CD4-positive, alpha-beta T cell treated with Interleukin-1 beta for 1 hour (primary cell): ENCODE measurements at places on chromosomes 5 and 9.

GRCh38 chr5:149888280-149888679 lies 56.3 kb downstream of the PDE6A start:
- no peak for DNase-seq

GRCh38 chr5:11128021-11128420 lies 367.0 kb upstream of the DAP start:
- no peak for DNase-seq

- DNase-seq: no peak
Measured at GRCh38 chr5:126354858-126355731, 68.1 kb upstream of the GRAMD2B start.

GRCh38 chr5:40141896-40142295 lies 537.8 kb upstream of the PTGER4 start:
- DNase-seq: no peak

- no peak for DNase-seq
Measured at GRCh38 chr5:157059093-157059539, at the start of gene HAVCR1. HAVCR1 (minus strand) TSS chr5:157059116; CDS start chr5:157057943, 1,173 bp downstream.

DNA sequence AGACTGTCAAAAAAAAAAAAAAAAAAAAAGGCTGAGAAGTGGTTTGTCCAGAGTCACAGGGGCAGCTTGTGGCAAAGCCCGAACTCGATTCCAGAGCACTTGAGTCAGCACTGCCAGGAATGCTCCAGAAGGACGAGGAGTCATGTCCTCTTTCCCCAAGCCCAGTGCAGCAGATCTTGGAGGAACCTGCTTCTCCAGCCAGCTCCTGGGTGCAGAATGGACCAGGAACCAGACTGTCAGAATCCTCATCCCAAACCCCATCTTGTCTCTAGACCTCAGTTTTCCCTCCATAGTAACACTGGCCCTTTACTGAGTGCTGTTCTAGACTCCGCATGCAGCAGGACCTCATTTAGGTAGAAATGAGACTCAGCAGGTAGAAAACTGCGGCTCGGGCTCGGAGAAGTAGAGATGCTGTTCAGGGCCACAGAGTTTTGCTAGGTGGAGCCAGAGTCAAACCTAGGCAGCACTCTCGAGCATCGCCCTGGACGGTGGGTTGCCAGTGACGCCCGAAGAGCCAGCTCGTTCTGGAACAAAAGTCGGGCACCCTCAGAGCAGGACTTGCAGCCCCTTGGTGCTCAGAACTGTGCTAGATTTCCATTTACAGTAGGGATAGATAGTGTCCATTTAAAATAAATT lies 15.4 kb downstream of the CD74 start:
- DNase-seq: peak; percentile 43

DNA sequence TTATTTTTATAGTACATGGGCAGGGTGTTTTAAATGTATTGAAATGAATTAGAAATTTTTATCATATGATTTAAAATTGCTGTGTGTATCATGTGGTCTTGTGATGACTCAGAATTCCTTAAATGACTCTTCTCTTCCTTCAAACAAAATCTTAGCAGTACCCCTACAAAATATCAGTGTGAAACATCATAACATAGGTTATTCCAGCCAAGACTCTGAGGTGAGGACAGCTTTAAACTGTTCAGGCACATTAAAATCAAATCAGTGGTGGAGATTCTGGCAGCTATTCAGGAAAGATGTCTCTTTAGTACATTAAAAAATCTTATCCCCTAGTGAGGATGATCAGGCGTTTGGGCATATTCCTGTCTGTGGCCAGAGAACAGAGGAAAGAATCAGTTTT lies 174.0 kb downstream of the MAN2A1 start:
- DNase-seq: no peak

DNA sequence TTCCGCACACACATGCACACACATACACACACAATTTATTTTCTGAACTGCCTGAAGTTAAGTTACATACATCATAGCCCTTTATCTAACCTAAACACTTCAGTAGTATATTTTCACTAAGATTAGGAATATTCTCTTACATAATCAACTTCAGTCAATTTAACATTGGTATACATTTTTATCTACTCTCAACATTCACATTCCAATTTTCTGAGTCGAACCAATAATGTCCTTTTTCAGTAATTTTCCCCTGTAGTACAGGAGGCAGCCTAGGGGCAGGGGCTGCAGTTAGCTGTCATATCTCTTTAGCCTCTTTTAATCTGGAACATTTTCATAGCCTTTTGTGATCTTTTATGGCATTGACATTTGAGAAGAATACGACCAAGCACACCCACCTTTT lies 150.1 kb downstream of the DAB2IP start:
- DNase-seq: no peak

DNA sequence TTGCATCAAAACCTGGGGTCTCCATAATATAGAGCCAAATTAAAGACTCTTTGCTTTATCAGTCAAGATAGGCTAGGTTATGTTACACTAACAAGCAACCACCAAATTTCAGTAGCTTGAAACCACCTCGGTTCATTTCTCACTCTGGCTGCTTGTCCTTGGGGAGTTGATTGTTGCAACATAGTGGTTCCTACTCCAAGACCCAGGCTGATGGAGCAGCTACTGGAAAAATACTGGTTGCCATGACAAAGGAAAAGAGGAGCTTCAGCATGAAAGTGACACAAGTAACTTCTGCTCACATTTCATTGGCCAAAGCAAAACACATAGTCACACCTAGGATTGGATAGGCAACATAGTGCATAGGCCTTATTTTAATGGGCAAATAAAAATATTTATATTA lies 18.5 kb upstream of the RCL1 start:
- no peak for DNase-seq

GRCh38 chr9:120985819-120986222 lies 59.2 kb upstream of the TRAF1 start:
- no peak for DNase-seq

DNA sequence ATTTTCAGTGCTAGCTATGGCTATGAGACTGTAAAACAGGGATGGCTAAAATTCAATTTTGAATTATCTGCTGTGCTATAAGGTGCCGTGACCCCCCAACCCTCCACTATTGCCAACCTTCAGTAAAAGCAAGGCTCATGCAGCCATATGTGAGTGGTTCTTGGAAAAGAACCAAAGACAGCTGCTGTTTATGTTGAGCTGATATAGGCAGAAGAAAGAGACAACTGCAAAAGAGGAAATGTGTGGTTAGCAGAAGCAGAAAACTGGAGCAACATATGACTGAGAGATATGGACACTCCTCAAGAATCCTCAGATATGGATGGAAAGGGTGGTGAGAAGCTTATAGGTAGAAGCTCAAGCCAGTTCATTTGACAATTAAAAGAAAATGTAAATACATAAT lies 200.3 kb downstream of the TLE1 start:
- no peak for DNase-seq

DNA sequence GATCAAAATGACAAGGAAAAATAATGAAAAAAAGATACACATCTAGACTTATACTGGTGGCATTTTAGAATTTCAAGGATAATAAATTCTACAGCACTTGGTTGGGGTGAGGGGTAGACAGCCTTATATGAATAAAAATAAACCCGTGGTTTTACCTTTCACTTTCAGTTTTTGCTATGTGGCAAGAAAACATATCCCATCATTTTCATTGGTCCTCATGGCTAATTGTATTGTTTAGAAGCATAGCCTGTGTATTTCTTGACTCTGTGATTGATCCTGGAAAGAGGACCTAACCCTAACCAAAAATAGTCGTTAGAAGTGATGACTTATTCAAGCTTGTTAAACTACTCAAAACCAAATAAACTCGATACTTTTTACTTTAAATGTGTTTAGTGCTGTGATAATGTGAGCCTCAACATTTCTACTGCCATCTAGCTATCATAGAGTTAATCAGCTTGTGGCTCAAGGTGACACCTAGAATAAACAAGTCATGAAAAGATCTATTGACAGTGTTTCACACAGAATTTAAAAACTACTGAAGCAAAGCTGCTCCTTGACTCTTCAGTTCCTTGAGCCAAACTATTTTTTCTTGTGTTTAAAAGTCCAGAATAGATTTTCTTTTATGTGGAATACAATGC lies 153.3 kb upstream of the IZUMO3 start:
- no peak for DNase-seq

GRCh38 chr9:82761956-82762355 lies 301.0 kb downstream of the RASEF start:
- no peak for DNase-seq

- DNase-seq: no peak
Measured at GRCh38 chr5:168472329-168472728, 13.9 kb upstream of the RARS1 start.

GRCh38 chr9:70578720-70579119 lies 164.3 kb upstream of the KLF9 start:
- no peak for DNase-seq

DNA sequence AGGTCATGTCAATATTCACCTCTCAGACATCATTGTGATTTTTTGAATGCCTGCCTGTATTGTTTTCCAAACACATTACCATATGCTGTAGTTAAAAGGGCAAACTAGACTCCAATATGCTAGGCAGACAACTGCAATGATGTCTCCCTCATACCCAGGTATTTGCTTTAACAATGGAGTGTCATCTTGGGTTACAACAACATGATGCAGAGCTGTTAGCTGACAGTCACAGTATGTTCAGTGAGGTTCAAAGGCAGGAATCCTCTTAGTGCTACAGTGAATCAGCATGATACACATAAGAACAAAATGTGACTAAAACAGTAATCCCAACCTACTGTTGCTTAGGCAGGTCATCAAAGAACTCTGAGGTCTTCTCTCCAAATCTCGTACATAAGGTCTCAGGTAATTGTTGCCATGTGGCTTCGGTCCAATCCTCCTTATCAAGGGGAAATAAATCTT lies 24.0 kb downstream of the OR1J1 start:
- no peak for DNase-seq

DNA sequence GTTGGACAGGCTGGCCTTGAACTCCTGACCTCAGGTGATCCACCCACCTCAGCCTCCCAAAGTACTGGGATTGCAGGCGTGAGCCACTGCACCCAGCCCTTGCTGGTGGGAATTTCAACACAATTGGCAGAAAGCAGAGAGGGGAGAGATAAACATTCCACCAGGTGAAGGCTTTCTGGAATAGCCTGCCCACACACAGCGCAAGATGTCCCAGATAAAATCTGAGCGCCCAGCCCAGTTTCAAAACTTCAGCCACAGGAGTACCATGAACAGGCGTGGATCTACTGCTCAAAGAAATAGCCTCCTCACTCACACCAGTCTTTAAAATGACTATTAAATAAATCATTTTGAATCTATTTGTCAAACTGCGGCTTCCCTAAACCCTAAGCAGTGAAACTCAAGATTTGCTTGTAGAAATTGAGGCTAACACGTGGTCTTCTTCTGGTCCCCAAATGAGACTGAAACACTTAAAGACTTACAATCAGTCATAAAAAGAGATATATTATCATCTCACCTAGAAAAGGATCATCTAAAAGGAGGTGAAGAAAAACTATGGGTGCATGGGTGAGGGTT lies 34.7 kb downstream of the CAPSL start:
- no peak for DNase-seq

DNA sequence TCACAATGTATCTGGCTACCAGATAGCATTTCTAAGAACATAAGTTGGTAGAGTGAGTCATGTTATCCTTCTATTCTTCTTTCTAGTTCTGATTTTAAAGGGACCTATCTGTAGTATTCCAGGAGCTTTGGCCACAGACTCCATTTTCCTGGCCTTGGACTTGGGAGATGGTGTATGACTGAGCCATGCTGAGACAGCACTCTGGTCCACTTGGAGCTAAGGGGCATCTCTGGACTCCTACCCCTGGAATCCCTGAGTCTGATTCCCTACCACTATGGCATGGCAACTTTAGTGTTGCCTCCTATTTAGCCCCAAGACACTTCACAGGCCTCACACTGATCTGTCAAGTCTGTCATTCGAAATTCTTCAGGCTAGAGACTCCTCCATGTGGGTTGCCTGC lies 58.8 kb downstream of the BAAT start:
- no peak for DNase-seq

GRCh38 chr5:9347541-9348295 lies 198.2 kb downstream of the SEMA5A start:
- no peak for DNase-seq

- DNase-seq: no peak
Measured at GRCh38 chr5:177233206-177233605, 70.3 kb downstream of the RAB24 start.

- DNase-seq: no peak
Measured at GRCh38 chr5:129101794-129102193, 7.2 kb downstream of the ISOC1 start.

- no peak for DNase-seq
Measured at GRCh38 chr5:43664501-43665040, 61.6 kb downstream of the NNT start.

GRCh38 chr5:180130291-180130869 lies 58.8 kb upstream of the RNF130 start:
- DNase-seq: no peak

DNA sequence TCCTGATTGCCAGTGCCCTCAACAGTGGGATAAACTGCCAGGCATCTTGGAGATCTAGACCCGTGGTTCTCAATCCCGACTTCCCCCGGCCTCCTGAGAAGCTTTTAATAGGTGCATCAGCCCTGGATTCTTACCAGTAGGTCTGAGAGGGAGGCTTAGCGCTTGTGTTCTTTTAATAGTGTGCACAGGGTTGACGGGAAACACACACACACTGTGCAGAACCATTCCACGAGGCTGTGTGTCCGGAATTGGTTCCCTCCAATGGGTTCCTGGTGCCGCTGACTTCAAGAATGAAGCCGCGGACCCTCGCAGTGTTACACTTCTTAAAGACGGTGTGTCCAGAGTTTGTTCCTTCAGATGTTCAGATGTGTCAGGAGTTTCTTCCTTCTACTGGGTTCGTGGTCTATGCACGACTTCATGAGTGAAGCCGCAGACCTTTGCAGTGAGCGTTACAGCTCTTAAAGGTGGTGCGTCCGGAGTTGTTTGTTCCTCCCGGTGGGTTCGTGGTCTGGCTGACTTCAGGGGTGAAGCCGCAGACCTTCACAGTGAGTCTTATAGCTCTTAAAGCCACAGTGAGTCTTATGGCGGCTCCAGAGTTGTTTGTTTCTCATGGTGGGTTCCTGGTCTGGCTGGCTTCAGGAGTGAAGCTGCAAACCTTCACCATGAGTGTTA lies 46.6 kb upstream of the PRSS3 start:
- peak; percentile 21 for DNase-seq

DNA sequence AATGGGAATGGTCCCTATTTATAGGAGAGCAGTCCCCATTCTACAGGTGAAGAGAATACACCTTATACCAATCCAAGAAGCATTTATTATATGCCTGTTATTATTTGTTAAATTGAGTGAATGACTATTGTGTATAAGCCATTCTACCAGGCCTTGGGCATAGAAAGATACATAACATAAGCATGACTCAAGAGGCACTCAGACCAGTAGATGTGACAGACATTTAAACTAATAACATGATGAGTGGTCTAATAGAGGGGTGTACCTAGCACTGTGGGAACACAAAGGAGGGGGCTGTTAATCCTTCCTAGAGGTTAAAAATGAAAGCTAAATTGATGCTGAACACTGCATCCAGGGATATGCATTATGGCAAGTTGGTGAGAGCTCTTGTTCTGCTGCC lies 145.0 kb upstream of the TNC start:
- DNase-seq: no peak

- no peak for DNase-seq
Measured at GRCh38 chr5:154201108-154201769, 10.7 kb downstream of the GALNT10 start.

GRCh38 chr9:82726424-82727276 lies 336.3 kb downstream of the RASEF start:
- no peak for DNase-seq

- DNase-seq: no peak
Measured at GRCh38 chr5:24623031-24623430, 21.7 kb downstream of the CDH10 start.

GRCh38 chr5:80230269-80230992 lies 25.4 kb downstream of the SERINC5 start:
- no peak for DNase-seq
